ENCODE measurements at places on chromosomes 1 and 21. TPM values are rescaled to one million over a fixed set of nuclear protein-coding genes. Genes with fewer than 3 reads are reported as not detected.

Gene GCLM
- total RNA-seq: 22.0 TPM

Gene TNFRSF1B
- 35.2 TPM for total RNA-seq

Gene CELA3B
- total RNA-seq: 47.7 TPM

Gene EXO1
- not detected for total RNA-seq

Gene HSPB7
- total RNA-seq: 23.7 TPM

Gene ENAH
- total RNA-seq: 50.5 TPM

Gene GUCA2A
- not detected for total RNA-seq

Gene ACTA1
- total RNA-seq: 1.0 TPM

Gene CELF3
- total RNA-seq: not detected

Gene AQP10
- 0.21 TPM for total RNA-seq

Gene GNAT2
- not detected for total RNA-seq

Gene ADGRB2
- 1.6 TPM for total RNA-seq

Gene ARID4B
- 41.6 TPM for total RNA-seq

Gene NBL1
- 103 TPM for total RNA-seq

Gene CZIB
- total RNA-seq: 67.7 TPM

Gene PADI3
- total RNA-seq: not detected

Gene C1QA
- total RNA-seq: 174 TPM

Gene ST6GALNAC3
- 5.9 TPM for total RNA-seq

Gene TEX38
- not detected for total RNA-seq

Gene ERICH3
- total RNA-seq: 0.30 TPM

Gene SH2D5
- not detected for total RNA-seq

Gene NR5A2
- total RNA-seq: 4.2 TPM

Gene CCDC24
- 9.4 TPM for total RNA-seq

Gene GSTM1
- not detected for total RNA-seq

Gene TPTE
- total RNA-seq: not detected

Gene MPL
- not detected for total RNA-seq

Gene TSPAN1
- 8.6 TPM for total RNA-seq

Gene PLEKHA6
- total RNA-seq: 6.6 TPM

Gene DMBX1
- total RNA-seq: not detected

Gene FCMR
- total RNA-seq: 2.2 TPM

Gene PRR9
- total RNA-seq: not detected

Gene VWA1
- total RNA-seq: 146 TPM

Gene TBX19
- total RNA-seq: 4.5 TPM

Gene OR6N2
- not detected for total RNA-seq

Gene OR2G2
- not detected for total RNA-seq

Gene OR2M3
- not detected for total RNA-seq

Gene FAM151A
- not detected for total RNA-seq

Gene PAQR7
- 5.4 TPM for total RNA-seq

Gene KLHDC9
- 12.9 TPM for total RNA-seq

Gene SLC30A2
- not detected for total RNA-seq

Gene EFNA1
- total RNA-seq: 41.4 TPM

Gene AADACL3
- total RNA-seq: not detected

Gene CDA
- total RNA-seq: 2.5 TPM

Gene HES3
- total RNA-seq: not detected

Gene TESK2
- 3.9 TPM for total RNA-seq

Gene S100A14
- not detected for total RNA-seq

Measured in tibial nerve (tissue), 4 donors.